ENCODE measurements at places on chromosomes 4 and X. TPM values are rescaled to one million over a fixed set of nuclear protein-coding genes. Genes with fewer than 3 reads are reported as not detected.

RTL9 gene
- 0.44 TPM for polyA plus RNA-seq

IL3RA gene
- 25.6 TPM for polyA plus RNA-seq

DNA sequence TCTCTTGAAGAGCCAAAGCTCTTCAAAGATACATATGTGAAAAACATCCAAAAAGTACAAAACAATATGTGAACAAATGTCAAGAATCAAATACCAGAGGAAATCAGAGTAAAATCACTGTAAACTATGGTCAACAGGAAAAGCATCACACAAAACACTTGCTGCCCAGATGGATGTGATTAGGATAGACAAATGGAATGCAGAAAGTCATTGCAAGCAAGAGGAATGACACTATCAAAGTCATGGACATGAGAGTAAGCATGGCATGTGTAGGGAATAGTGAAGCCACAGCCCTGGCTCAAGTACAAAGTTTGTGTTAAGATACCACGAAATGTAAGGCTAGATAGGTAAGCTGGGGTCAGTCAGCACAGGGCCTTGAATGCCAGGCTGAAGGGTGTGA, 37.7 kb downstream of the CLDN2 start:
- DNase-seq: no peak

- no peak for DNase-seq
These were observed 145.5 kb downstream of the PCDH7 start for GRCh38 chr4:30865691-30866090.

- peak; percentile 67 for DNase-seq
These were observed 37.4 kb upstream of the SPON2 start for GRCh38 chr4:1209821-1210220.

DNA sequence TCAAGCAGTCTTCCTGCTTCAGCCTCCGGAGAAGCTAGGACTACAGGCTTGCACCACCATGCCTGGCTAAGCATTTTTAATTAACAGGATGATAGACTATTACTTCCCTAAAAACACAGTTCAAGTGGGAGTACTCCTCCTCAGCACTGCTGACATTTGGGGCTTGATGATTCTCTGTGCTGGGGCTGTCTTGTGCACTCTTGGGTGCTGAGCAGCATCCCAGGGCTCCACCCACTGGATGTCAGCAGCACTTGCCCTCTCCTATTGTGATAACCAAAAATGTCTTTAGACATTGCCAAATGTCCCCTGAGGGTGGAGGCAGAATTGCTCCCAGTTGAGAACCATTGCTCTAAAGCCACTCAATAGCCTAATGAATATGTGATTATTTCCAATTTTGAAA, 60.4 kb downstream of the CLCN4 start:
- no peak for DNase-seq

DNA sequence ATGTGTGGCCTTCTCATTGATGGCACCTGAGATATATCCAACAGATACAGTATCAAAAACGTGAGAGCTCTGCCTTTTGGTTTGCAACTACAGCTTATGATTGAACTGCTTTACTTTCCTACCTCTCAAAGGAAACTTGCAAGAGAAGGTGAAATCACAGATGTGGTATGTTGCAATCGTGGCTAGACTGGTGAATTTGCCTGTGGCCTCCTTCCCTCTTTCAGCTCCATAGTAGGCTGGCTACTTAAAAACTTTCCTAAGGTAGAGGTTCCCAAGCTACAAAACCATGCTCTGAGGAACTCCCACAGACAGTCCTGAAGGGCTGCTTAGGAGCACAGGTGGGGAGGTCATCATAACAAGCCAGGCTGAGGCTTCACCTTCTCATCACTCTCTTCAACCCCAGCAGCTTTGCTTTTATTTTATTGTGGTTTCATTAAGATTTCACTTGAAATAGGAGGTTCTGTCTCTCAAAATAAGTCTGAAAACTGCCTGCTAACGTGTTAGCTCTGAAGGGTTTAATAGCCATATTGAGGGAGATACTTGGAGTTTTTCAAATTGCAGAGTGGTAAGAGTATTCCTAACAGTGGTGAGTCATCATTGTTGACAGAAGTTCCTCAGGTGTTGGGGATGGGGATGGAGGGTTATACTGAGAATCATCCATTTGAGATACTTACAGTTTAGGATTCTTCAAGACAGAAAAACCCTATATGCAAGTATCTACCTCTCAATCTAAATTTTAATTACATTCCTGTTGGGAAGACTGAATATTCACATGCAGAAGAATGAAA, 93.5 kb upstream of the UCP1 start:
- DNase-seq: no peak

- DNase-seq: no peak
These were observed 751 bp upstream of the DOK7 start for GRCh38 chr4:3462321-3462789.

DNA sequence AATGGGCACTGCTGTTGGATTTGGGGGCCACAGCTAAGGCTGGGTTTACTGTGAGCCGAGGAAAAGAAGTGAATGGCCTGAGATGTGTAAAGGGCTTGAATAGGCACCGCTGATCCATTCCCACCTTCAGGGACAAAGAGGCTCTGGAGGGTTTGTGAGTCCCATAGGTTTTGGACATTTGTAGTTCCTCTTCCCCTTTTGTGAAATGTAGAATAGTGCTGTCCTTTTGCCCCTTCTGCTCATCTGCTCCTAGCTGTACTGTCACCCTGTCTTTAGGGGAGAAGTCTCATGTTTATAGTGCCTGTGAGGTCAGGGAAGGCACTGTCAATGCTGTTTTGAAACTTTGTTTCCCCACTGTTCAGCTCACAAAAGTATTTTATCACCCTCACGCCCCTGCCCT, 26.4 kb upstream of the CLCN4 start:
- DNase-seq: no peak

PPM1K gene
- polyA plus RNA-seq: 23.6 TPM

F8 gene
- 4.9 TPM for polyA plus RNA-seq

AASDH gene
- 33.3 TPM for polyA plus RNA-seq
